ENCODE measurements at places on chromosomes 2 and 18. TPM values are rescaled to one million over a fixed set of nuclear protein-coding genes. Genes with fewer than 3 reads are reported as not detected.

KCNE4 gene
- not detected for total RNA-seq

SLC14A1 gene
- total RNA-seq: 3.2 TPM

NYAP2 gene
- total RNA-seq: not detected

TDRD15 gene
- total RNA-seq: not detected

GRCh38 chr2:61715506-61715905 lies 138.4 kb downstream of the FAM161A start:
- no peak for DNase-seq

DNA sequence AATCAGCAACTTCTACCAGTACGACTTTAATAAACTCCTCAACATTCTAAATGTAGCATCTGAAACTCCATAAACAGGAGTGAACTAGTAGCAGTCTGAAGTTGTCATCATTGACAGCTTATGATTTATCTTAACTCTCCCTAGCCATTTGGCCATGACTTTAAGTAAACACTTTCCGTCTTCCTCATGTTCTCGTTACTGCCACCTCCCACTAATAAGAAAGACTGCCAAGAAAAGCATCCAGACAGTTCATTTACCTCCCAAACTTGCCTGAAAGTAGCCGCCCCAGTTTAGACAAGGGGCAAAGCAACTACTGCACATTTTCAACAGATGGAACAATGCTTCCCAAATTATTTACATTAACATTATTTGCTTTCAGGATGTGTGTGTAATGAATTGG lies 287.5 kb downstream of the OSR1 start:
- DNase-seq: no peak

GRCh38 chr2:241483305-241483704 lies 25.1 kb downstream of the STK25 start:
- DNase-seq: no peak

GRCh38 chr2:111221701-111222100 lies 101.0 kb downstream of the BCL2L11 start:
- DNase-seq: no peak
